Stomach (tissue), 19 donors: ENCODE measurements at places on chromosomes 6 and 20. TPM values are rescaled to one million over a fixed set of nuclear protein-coding genes. Genes with fewer than 3 reads are reported as not detected.
A peak's percentile ranks its signal among the peaks of the same experiment; 100 is the strongest.

The KHDRBS2 gene
- total RNA-seq, result 0.45 TPM

The FLRT3 gene
- 23.5 TPM for total RNA-seq

DNA sequence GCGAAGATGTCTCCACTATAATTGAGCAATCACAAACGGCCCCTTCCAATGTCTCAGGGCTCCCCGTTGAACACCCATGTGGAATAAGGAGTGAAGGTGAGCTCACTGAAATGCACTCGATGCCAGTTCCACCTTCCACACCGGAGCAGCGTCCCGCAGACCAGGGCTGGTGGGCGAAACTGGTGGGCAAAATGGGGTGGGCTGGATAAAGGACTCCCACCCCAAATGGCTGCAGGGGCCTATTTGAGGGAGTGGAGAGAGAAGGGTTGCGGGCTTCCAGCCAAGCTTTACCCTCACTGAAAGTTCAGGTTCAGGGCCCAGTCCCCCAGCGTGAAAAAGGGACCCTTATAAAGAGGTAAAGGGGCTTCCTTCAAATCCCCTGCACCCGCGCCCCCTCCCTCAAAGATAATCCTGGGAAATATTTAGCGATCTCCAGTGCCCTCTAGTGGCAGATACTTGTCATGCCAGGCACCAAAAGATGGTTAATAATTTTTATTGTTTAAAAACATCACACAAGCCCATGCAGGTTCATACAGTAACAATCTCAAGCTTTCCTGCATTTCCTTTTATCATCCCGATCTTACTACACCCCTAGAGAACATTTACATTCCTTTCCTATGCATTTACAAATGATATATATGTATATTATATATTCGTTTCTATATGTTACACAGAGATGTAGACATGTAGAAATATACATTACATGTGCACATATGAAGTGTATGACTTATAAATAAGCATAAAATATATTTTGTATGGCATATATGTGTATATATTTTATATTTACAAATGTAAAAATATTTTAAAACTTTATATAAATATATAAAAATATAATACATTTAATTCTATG is 58.2 kb upstream of the NKX2-2 start:
- peaks cover 5% of the 10 kb centered on the region for H3K27me3 ChIP-seq
- no peak overlapping the region for H3K27ac ChIP-seq
- H3K36me3 ChIP-seq, result no peaks in the 10 kb centered on the region
- no peaks in the 10 kb centered on the region for H3K4me1 ChIP-seq

GRCh38 chr6:73131706-73132105 is 93.6 kb downstream of the KHDC1L start:
- no peak for DNase-seq
- no peak overlapping the region for H3K4me3 ChIP-seq
- H3K36me3 ChIP-seq, result no peaks in the 10 kb centered on the region
- no peaks in the 10 kb centered on the region for H3K27me3 ChIP-seq

DNA sequence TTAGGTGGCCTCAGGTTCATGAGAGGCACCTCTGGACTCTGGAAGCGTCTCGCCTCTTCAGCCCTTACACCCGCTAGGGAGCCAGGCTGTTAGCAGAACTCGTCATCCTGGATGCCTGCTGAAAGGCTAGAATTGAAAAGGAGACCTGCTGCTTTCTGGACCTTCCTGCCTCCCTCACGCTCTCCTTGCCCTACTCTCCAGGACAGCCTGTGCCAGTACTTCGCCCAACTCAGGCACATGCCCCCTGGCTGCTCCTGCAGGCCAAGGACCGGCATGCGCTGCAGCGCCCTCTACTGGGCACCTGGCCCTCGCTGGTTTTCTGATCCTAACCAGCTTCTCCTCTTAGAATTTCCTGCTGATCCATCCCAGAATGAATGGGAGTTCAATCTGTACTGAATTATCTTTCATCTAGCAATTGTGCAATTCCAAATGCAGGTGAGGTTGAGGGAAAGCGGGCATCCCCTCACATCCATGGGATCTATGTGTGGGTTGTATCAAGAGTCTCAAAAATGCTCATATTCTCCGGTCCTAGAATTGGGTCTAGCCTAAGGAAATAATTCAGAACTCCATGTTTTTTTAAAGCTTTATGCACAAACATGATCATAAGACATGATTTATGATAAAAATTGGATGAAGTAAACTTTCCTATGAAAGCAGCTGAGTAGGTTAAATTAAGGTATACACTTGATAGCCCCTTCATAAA is 78.0 kb downstream of the PTPN1 start:
- no peaks in the 10 kb centered on the region for H3K27me3 ChIP-seq
- peaks cover 80% of the 10 kb centered on the region for H3K36me3 ChIP-seq
- DNase-seq, result peak; percentile 78
- peaks cover 16% of the 10 kb centered on the region for H3K4me1 ChIP-seq
- no peak overlapping the region for H3K27ac ChIP-seq

DNA sequence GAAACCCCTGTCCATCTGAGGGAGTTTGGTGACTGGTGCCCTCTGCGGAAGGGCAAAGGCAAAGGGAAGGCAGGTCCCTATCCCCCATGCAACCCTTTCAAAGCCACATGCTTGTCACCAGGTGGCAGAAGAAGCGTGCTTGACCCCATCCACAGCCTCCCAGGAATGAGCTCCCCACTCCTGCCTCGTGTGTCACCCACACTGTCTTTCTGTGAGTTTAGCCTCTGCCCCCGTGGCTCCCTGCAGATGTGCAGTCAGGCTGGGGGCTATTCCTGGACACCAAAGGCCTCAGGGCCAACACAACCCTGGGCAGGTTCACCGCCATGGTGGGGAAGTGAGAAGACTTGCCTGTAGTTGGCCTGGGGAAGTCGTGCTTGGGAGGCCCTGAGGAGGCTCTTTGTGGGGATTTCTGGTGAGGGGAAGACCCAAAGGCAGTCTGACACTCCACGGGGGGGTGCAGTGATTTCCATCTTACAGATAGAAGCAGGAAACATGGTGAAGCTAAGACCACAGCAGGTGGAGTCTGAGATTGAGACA is 16.6 kb upstream of the PCMTD2 start:
- no peaks in the 10 kb centered on the region for H3K36me3 ChIP-seq
- H3K4me1 ChIP-seq, result no peaks in the 10 kb centered on the region
- H3K27me3 ChIP-seq, result no peaks in the 10 kb centered on the region
- DNase-seq, result no peak
- H3K27ac ChIP-seq, result no peak overlapping the region
- no peak overlapping the region for H3K4me3 ChIP-seq
